Astrocyte (in vitro differentiated cells and primary cell): ENCODE measurements at places on chromosomes 12 and 14. TPM values are rescaled to one million over a fixed set of nuclear protein-coding genes. Genes with fewer than 3 reads are reported as not detected.

DNA sequence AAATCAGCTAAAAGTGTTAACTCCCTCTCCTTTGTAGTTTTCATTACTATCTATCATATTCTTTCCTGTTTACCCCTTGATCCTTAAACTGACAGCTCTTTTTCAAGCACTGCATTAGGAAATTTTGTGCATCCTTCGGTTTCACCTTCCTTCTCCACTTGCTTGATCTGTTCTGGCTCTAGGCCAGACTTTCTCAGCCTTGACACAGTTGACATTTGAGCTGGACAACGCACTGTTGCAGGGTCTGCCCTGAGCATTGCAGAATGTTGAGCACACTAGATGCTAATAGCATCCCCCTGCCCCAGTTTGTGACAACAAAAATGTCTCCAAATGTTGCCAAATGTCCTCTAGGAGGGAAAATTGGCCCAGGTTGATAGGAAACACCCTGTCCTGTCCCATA, 75.4 kb upstream of the KCNJ8 start:
- no peak for DNase-seq
- no peak overlapping the region for H3K4me3 ChIP-seq
- no peaks in the 10 kb centered on the region for H3K27me3 ChIP-seq
- no peaks in the 10 kb centered on the region for H3K36me3 ChIP-seq

- no peaks in the 10 kb centered on the region for H3K27me3 ChIP-seq
- H3K4me1 ChIP-seq, result no peaks in the 10 kb centered on the region
- H3K4me3 ChIP-seq, result no peak overlapping the region
- no peak for DNase-seq
- H3K36me3 ChIP-seq, result no peaks in the 10 kb centered on the region
- H3K27ac ChIP-seq, result no peak overlapping the region
Measured at GRCh38 chr12:72578327-72578726, 306.2 kb downstream of the TRHDE start.

GRCh38 chr12:115176741-115177400, 492.9 kb upstream of the TBX3 start:
- H3K27ac ChIP-seq, result no peak overlapping the region
- no peaks in the 10 kb centered on the region for H3K36me3 ChIP-seq
- H3K4me1 ChIP-seq, result no peaks in the 10 kb centered on the region

- no peak overlapping the region for H3K4me3 ChIP-seq
- no peak overlapping the region for H3K27ac ChIP-seq
- no peaks in the 10 kb centered on the region for H3K4me1 ChIP-seq
- no peaks in the 10 kb centered on the region for H3K27me3 ChIP-seq
- no peak for DNase-seq
Measured at GRCh38 chr14:95300697-95301526, 18.8 kb downstream of the CLMN start.

DNA sequence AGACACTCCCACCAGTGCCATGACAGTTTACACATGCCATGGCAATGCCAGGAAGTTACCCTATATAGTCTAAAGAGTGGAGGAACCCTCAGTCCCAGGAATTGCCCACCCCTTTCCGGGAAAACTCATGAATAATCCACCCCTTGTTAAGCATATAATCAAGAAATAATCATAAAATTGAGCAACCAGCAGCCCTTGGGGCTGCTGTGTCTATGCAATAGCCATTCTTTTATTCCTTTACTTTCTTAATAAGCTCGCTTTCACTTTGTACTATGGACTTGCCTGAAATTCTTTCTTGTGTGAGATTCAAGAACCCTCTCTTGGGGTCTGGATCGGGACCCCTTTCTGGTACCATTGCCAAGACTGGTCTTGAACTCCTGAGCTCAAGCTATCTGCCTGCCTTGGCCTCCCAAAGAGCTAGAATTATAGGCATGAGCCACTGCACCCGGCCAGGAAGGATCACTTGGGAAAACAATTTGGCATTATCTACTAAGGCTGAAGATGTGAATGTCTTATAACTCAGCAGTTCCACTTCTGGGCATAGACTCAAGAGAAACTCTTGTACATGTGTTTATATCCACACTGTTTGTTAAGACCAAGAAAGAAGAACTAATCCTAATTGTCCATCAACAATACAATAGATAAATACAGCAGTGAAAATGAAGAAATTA, 35.9 kb upstream of the CEP83 start:
- no peak overlapping the region for H3K4me3 ChIP-seq
- peaks cover 12% of the 10 kb centered on the region for H3K27me3 ChIP-seq
- H3K4me1 ChIP-seq, result no peaks in the 10 kb centered on the region
- no peak for DNase-seq

GRCh38 chr14:68245146-68246073, 425.8 kb downstream of the RAD51B start:
- H3K36me3 ChIP-seq, result no peaks in the 10 kb centered on the region
- DNase-seq, result peak; percentile 67
- H3K4me1 ChIP-seq, result peaks cover 33% of the 10 kb centered on the region
- no peak overlapping the region for H3K4me3 ChIP-seq
- no peak overlapping the region for H3K27ac ChIP-seq
- H3K27me3 ChIP-seq, result no peaks in the 10 kb centered on the region

GRCh38 chr14:74563233-74563585, 48.8 kb downstream of the LTBP2 start:
- DNase-seq, result no peak
- H3K27ac ChIP-seq, result peak overlapping the region; percentile 4

GRCh38 chr14:55720796-55721195, 140.8 kb downstream of the KTN1 start:
- H3K27ac ChIP-seq, result no peak overlapping the region
- H3K4me1 ChIP-seq, result peaks cover 7% of the 10 kb centered on the region
- H3K36me3 ChIP-seq, result no peaks in the 10 kb centered on the region
- H3K27me3 ChIP-seq, result peaks cover 14% of the 10 kb centered on the region

DNA sequence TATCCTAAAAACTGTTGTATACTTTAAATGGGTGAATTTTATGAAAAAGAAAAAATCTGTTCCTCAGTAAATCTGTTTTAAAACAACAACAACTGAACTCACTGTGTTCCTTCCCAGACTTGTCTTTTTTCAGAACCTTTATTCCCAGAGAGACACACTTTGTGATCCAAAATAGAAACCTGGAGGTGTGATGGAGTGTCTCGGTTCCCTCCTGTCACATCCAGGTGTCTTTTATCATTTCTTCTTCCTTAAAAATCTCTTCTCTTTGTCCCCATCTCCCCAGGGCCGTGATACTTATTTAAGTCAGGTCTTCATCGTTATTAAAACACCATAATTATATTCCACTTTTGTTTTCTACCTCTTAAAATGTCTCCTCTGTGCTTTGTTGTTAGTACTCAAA, 76.2 kb upstream of the EVL start:
- no peak overlapping the region for H3K27ac ChIP-seq
- no peak overlapping the region for H3K4me3 ChIP-seq
- no peaks in the 10 kb centered on the region for H3K4me1 ChIP-seq
- DNase-seq, result no peak

DNA sequence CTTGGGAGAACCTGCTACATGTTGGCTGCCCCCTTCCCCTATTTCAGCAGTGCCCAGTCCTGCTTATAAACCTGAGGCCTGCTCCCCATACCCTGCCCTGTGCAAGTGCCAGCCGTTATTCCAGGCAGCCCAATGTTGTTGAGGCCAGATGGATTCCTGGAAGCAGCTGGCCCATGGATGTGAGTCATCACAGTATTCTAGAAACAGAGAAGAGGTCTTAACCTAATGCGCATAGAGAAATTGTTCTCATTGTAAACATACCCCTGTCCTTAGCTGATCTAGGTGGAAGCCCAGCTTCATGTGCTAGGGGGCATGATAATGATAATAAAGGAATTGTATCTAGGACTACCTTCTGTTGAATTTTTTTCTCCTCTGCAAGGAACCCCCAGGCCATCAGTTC, 69.7 kb downstream of the TSPAN11 start:
- peak; percentile 80 for DNase-seq
- no peak overlapping the region for H3K27ac ChIP-seq
- H3K27me3 ChIP-seq, result no peaks in the 10 kb centered on the region
- H3K36me3 ChIP-seq, result no peaks in the 10 kb centered on the region

- peaks cover 10% of the 10 kb centered on the region for H3K4me1 ChIP-seq
- no peaks in the 10 kb centered on the region for H3K27me3 ChIP-seq
- DNase-seq, result no peak
- H3K27ac ChIP-seq, result no peak overlapping the region
- H3K4me3 ChIP-seq, result no peak overlapping the region
- H3K36me3 ChIP-seq, result peaks cover 12% of the 10 kb centered on the region
Measured at GRCh38 chr12:12488296-12488695, 74.4 kb downstream of the DUSP16 start.

- H3K4me3 ChIP-seq, result no peak overlapping the region
- H3K36me3 ChIP-seq, result peaks cover 15% of the 10 kb centered on the region
- H3K27ac ChIP-seq, result no peak overlapping the region
- peaks cover 13% of the 10 kb centered on the region for H3K4me1 ChIP-seq
- no peak for DNase-seq
Measured at GRCh38 chr12:131795690-131796410, 32.3 kb upstream of the MMP17 start.

DNA sequence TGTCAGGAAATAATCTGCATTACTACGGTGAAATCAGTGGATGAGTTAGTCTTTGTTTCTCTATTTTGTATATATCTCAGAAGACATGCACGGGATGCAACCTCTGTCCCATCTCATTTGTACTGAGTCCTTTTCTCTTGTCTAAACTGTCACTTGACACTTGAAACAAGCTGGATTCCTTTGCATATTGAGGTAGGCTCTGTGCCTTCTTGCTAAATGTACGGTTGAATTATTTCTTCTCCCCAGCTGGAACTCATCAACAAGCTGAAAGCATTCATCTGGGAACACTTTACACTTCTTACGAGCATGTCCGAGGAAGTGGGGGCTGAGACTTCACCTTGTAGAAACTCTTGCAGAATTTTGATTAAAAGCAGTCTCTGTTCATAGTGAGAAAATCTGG, 119.5 kb downstream of the VEZT start:
- peaks cover 14% of the 10 kb centered on the region for H3K4me1 ChIP-seq
- peak; percentile 34 for DNase-seq
- H3K27me3 ChIP-seq, result no peaks in the 10 kb centered on the region
- no peaks in the 10 kb centered on the region for H3K36me3 ChIP-seq
- no peak overlapping the region for H3K27ac ChIP-seq

DNA sequence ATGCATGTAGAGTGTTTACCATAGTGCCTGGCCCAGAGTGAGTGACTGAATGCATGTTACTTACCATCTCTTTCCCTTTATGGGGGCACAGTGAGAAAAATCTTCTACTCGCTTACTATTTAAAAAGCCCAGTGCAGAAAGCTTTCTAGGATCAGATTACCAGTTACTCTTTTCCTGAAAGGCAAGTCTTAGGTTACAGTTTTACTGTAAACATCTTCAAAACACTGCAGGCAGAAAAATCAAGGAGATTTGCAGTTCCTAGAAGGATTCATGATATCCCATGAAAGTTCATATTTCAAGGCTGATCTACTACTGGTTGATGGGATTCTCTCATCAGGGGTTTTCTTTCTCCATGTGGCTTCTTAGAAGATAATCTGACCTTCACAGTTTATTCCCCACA, 29.3 kb upstream of the DAAM1 start:
- DNase-seq, result peak; percentile 11
- H3K27ac ChIP-seq, result no peak overlapping the region
- H3K36me3 ChIP-seq, result no peaks in the 10 kb centered on the region

GRCh38 chr12:49109641-49110463, 795 bp downstream of the LMBR1L start:
- no peaks in the 10 kb centered on the region for H3K27me3 ChIP-seq
- peak overlapping the region; percentile 72 for H3K27ac ChIP-seq
- peaks cover 21% of the 10 kb centered on the region for H3K4me1 ChIP-seq
- DNase-seq, result no peak

DNA sequence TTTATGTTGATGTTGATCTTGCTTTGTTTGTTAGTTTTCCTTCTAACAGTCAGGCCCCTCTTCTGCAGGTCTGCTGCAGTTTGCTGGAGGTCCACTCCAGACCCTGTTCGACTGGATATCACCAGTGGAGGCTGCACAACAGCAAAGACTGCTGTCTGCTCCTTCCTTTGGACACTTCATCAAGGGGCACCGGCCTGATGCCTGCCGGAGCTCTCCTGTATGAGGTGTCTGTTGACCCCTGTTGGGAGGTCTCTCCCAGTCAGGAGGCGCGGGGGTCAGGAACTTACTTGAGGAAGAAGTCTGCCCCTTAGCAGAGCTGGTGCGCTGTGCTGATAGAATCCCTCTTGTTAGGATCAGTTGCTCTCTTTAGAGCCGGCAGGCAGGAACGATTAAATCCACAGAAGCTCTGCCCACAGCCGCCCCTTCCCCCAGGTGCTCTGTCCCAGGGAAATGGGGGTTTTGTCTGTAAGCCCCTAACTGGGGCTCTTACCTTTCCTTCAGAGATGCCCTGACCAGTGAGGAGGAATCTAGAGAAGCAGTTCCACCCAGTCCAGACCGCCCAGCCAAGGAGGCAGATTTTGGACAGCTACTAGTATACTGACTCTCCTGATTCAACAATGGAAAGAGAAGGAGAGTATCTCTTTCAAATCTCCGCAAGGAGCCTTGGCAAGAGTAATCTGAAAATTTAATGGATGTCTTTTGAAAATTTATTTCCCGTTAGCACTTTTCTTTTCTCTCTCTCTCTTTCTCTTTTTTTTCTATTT, 25.2 kb downstream of the MIA2 start:
- H3K36me3 ChIP-seq, result no peaks in the 10 kb centered on the region
- no peaks in the 10 kb centered on the region for H3K27me3 ChIP-seq
- H3K4me1 ChIP-seq, result no peaks in the 10 kb centered on the region
- no peak for DNase-seq

- no peaks in the 10 kb centered on the region for H3K27me3 ChIP-seq
- H3K4me1 ChIP-seq, result no peaks in the 10 kb centered on the region
- H3K4me3 ChIP-seq, result no peak overlapping the region
- no peak overlapping the region for H3K27ac ChIP-seq
Measured at GRCh38 chr12:117599849-117600248, 238.4 kb upstream of the NOS1 start.

DNA sequence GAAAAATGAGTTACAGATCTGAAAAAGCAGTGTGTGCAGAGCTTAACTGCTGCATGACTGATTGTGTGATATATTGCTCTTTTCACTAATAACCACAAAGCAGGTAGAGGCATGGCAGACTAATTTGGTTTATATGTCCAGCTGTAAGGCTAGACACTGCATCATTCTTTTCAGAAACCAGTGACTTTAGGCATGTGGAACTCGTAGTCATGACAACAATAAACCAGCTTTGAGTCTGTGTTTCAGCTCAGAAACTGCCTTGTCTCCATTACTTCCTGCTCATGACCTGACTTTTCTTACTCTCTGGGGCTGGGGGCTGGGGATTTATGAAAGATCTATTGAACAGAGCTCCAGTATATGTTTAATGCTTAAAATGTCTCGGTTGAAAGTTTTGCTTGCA, 146.8 kb upstream of the LRIG3 start:
- H3K27me3 ChIP-seq, result no peaks in the 10 kb centered on the region
- H3K4me1 ChIP-seq, result peaks cover 32% of the 10 kb centered on the region
- H3K27ac ChIP-seq, result peak overlapping the region; percentile 74
- no peak overlapping the region for H3K4me3 ChIP-seq

DNA sequence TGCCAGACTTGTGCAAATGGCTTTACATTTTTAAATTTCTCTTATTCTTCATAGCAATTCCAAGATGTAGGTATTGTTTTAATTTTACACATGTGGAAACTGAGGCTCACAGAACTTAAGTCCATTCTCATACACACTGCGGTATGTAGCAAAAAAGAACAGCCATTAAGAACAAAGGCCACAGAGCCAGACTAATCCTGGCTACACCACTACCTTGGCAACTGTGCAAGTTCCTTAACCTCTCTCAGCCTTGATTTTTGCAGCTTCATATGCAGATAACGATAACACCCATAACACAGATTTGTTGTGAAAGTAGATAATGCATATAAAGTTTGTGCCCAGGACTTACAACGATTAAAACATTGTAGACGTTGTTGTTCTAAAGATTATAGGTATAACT, 81.1 kb downstream of the ABCC9 start:
- no peaks in the 10 kb centered on the region for H3K36me3 ChIP-seq
- DNase-seq, result no peak
- no peak overlapping the region for H3K27ac ChIP-seq
- H3K4me1 ChIP-seq, result no peaks in the 10 kb centered on the region

The HOXC12 gene
- not detected in 2 replicates for total RNA-seq

The SOCS4 gene
- total RNA-seq, result 25.2 and 30.5 TPM in 2 replicates

The C12orf54 gene
- total RNA-seq, result 1.2 and 1.8 TPM in 2 replicates

The CLEC1B gene
- not detected in 2 replicates for total RNA-seq
